ENCODE measurements at places on chromosomes 7 and 10.
A peak's percentile ranks its signal among the peaks of the same experiment; 100 is the strongest.

GRCh38 chr7:1804310-1804709 lies 134.2 kb downstream of the ELFN1 start:
- H3K27ac ChIP-seq = no peak overlapping the region
- no peaks in the 10 kb centered on the region for H3K27me3 ChIP-seq
- no peak for DNase-seq
- H3K4me3 ChIP-seq = no peak overlapping the region
- no peaks in the 10 kb centered on the region for H3K36me3 ChIP-seq

- no peak overlapping the region for H3K27ac ChIP-seq
- no peak overlapping the region for H3K4me3 ChIP-seq
- no peaks in the 10 kb centered on the region for H3K27me3 ChIP-seq
- no peaks in the 10 kb centered on the region for H3K36me3 ChIP-seq
- no peak for DNase-seq
Measured at GRCh38 chr10:70804421-70804808, 11.3 kb upstream of the SGPL1 start.

GRCh38 chr7:5692112-5692844 lies 89.2 kb downstream of the RNF216 start:
- peak overlapping the region; percentile 62 for H3K27ac ChIP-seq
- no peaks in the 10 kb centered on the region for H3K27me3 ChIP-seq
- no peaks in the 10 kb centered on the region for H3K36me3 ChIP-seq

- H3K36me3 ChIP-seq = peaks cover 92% of the 10 kb centered on the region
- DNase-seq = no peak
- no peak overlapping the region for H3K27ac ChIP-seq
- no peaks in the 10 kb centered on the region for H3K4me1 ChIP-seq
- no peaks in the 10 kb centered on the region for H3K27me3 ChIP-seq
- H3K4me3 ChIP-seq = no peak overlapping the region
Measured at GRCh38 chr10:7756360-7756992, 31.3 kb downstream of the KIN start.

DNA sequence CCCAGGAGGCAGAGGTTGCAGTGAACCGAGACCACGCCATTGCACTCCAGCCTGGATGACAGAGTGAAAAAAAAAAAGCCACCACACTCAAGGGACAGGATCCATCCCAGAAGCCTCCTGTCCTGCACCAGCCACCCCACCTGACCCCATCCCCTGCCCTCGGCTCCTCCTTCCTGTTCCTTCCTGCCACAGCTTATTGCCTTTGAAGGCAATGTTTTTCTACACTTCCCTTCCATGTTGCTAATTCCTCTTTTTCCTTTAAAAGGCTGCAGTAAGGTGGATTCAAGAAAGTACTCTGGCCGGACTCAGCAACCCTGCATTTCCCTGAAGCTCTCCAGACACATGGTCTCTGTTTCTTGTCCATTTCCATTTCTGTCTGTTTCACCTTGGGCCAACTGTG lies 80.9 kb downstream of the FAM171A1 start:
- no peaks in the 10 kb centered on the region for H3K27me3 ChIP-seq
- H3K4me3 ChIP-seq = no peak overlapping the region
- no peak for DNase-seq
- H3K27ac ChIP-seq = no peak overlapping the region
- no peaks in the 10 kb centered on the region for H3K4me1 ChIP-seq

DNA sequence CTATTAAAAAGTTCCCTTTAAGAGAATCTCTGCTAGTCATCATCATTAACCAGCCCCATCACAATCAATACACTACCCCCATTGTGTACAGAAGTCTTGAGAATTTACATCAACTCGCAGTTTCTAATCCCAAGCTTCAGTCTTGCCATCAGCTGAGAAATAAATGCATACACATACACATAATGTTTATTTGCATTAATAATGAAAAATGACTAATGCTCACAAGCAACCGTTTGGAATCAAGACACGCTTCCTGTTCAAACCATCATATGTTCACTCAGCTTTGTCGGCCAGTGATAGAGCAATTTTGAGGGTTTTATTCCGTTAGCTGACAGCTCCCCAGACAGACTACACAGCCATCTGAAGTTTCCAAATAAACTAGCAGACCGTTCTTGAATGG lies 287.1 kb downstream of the SFMBT2 start:
- no peak overlapping the region for H3K4me3 ChIP-seq
- H3K4me1 ChIP-seq = no peaks in the 10 kb centered on the region
- DNase-seq = no peak
- no peaks in the 10 kb centered on the region for H3K27me3 ChIP-seq
- no peaks in the 10 kb centered on the region for H3K36me3 ChIP-seq
- H3K27ac ChIP-seq = no peak overlapping the region

DNA sequence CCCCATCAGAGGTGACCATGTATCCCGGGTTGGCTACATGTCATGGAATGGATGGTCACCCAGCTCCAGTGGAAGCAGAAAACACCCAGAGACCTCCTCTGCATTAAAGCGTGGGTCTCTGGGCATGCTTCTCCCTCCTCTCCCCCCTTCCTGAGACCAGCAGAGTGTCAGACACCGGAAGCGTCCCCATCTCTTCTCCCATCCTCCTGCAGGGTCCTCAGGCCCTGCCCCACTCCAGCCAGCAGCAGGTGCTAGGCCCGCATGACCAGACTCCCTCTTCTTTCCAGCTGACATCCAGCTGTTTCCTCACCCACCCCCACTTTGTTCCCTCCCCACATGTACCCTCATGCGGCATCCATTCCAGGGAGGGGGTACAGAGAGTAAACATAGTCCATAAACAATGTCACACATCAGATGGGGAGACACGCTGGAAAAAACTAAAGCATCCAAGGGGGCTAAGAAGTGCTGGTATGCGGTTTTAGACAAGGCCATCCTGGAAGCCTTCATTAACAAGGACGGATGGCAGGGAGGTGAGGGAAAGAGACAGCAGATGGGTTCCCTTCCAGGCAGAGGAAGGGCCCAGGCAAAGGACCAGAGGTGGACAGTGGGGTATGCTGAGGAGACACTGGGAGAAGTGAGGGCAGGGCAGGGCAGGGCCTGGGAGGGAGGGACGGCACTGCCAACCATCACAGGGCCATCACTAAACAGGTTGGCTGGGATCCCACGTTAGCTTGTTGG lies 12.5 kb upstream of the SLC18A3 start:
- no peaks in the 10 kb centered on the region for H3K4me1 ChIP-seq
- H3K36me3 ChIP-seq = no peaks in the 10 kb centered on the region
- no peaks in the 10 kb centered on the region for H3K27me3 ChIP-seq
- DNase-seq = no peak
- no peak overlapping the region for H3K4me3 ChIP-seq

DNA sequence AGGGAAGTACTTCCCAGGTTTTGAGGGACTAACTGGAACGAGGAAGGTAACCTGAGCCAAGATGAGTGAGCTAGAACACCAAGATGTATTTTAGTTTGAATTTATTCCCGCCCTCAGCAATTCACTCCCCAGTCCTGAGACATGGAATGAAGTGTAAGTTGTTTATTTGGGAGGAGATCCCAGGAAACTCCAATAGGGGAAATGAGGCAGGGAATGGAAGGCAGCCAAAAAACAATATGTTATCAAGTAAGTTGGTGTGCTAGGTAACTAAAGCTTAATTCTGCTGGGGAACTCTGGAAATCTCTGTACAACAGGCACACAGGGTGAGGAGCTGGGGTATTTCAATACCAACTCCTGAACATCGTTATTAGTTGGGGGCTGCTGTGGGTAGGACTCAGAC lies 189.7 kb upstream of the HDAC9 start:
- no peak overlapping the region for H3K4me3 ChIP-seq
- no peak for DNase-seq
- H3K27ac ChIP-seq = no peak overlapping the region
- H3K4me1 ChIP-seq = peaks cover 6% of the 10 kb centered on the region
- no peaks in the 10 kb centered on the region for H3K27me3 ChIP-seq
- H3K36me3 ChIP-seq = no peaks in the 10 kb centered on the region

GRCh38 chr7:36949711-36950600 lies 225.7 kb upstream of the AOAH start:
- DNase-seq = peak; percentile 23
- no peaks in the 10 kb centered on the region for H3K36me3 ChIP-seq
- H3K27ac ChIP-seq = no peak overlapping the region
- H3K27me3 ChIP-seq = no peaks in the 10 kb centered on the region
- H3K4me1 ChIP-seq = peaks cover 6% of the 10 kb centered on the region

DNA sequence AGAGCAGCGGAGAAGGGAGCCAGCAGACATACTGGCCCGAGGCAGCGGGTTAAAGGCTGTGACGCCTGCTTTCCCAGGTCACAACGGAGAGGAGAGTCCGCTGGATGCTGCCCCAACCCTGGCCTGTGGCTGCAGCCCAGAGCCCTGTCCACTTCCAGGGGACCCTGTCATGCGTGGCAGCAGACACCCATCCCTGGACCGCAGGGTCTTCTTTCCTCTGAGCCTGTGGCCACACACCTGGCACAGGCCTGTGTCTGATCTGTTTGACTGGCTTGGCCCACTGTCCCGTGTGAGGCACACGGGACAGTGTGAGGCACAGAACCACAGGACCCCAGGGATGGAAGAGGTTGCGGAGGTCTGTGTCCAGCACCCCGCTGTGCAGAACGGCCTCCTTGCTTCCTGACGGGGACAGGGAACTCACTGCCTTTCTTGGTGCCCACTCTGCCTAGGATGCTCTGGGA lies 42.4 kb downstream of the INSIG1 start:
- H3K27ac ChIP-seq = no peak overlapping the region
- no peaks in the 10 kb centered on the region for H3K4me1 ChIP-seq
- no peaks in the 10 kb centered on the region for H3K36me3 ChIP-seq
- DNase-seq = no peak
- H3K4me3 ChIP-seq = no peak overlapping the region
- H3K27me3 ChIP-seq = no peaks in the 10 kb centered on the region

- H3K27me3 ChIP-seq = no peaks in the 10 kb centered on the region
- no peaks in the 10 kb centered on the region for H3K36me3 ChIP-seq
- H3K4me3 ChIP-seq = no peak overlapping the region
- DNase-seq = no peak
- H3K4me1 ChIP-seq = no peaks in the 10 kb centered on the region
Measured at GRCh38 chr7:81715984-81716588, 53.8 kb downstream of the HGF start.

- H3K4me1 ChIP-seq = no peaks in the 10 kb centered on the region
- no peak overlapping the region for H3K27ac ChIP-seq
- no peak overlapping the region for H3K4me3 ChIP-seq
Measured at GRCh38 chr7:8831376-8831775, 398.0 kb downstream of the NXPH1 start.

- DNase-seq = no peak
- H3K4me3 ChIP-seq = peak overlapping the region; percentile 74
- peaks cover 7% of the 10 kb centered on the region for H3K4me1 ChIP-seq
- no peaks in the 10 kb centered on the region for H3K27me3 ChIP-seq
Measured at GRCh38 chr10:58385784-58386112, 538 bp downstream of the TFAM start.

DNA sequence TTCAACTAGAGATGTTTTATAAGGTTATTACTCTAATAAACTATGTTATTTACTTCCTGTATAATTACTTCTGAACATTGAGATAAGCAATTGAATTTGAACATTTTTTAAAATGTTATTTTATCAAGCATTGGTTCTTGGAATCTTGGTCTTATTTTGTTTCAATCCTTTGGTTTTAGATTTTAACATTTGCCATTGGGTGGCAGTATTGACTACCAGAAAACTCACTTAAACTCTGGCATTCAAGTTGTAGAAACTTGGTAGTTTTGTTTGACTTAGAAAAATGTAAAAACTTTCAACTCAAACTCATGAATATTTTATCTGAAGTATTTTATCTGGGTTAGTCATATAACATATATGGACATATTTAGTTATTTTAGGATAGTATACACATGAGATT lies 48.1 kb downstream of the ATRNL1 start:
- no peaks in the 10 kb centered on the region for H3K27me3 ChIP-seq
- H3K27ac ChIP-seq = no peak overlapping the region
- no peaks in the 10 kb centered on the region for H3K36me3 ChIP-seq

DNA sequence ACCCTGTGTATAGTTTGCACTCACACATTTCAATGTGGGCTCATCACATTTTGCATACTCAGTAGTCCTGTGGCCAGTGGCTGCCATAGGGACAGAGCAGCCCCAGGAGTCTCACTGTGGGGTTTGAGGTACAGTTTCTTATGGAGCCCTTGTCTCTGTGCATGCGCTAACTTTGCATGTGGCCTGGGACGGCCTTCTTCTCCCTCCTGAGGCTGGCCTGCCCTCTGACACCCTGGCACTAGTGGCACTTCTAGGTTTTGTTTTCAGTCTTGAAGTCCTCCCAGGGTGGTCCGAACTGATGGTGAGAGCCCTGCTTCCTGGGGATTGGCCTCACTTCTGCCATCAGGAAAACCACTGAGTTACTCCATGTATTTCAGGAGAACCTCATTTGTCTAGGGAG lies 21.2 kb downstream of the NACAD start:
- DNase-seq = no peak
- no peak overlapping the region for H3K4me3 ChIP-seq
- H3K4me1 ChIP-seq = no peaks in the 10 kb centered on the region
- H3K36me3 ChIP-seq = no peaks in the 10 kb centered on the region
- H3K27me3 ChIP-seq = no peaks in the 10 kb centered on the region
- H3K27ac ChIP-seq = no peak overlapping the region

DNA sequence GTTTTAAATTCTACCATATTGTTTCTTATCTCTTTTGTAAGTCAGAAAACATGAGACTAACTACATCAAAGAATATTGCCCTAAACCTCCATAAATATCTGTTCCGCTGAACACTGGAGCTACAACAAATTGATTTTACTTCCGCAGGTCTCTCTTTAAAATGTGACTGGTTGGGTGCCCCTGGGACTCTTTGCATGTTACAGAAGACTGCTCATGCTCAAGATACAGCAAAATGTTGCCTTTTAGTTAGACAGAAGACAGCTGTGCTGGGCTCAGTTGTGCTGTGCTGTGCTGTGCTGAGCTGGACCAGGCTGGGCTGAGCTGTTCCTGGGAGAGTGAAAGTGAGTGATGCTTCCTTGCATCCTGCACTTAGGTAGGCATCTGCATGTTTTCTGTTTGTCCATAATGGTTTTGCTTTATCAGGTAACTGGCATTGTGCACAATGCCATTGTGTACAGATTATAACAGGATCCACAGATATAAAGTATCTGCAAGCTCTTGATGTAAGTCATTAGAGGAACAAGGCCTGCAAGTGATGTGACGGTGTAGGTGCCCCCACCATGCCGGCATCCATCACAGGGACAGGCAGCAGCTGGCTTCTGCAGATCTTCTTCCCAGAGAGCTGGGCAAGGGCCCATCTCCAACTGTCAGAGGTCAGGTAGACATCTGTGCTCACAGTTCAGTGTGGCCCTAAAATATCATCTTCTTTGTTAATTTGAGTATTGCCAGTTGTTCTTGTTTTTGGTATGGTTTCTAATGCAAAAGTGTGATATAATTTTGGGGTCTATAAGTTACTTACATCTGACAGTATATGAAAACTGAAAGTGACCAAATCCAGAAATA lies 972.5 kb upstream of the CELF2 start:
- H3K36me3 ChIP-seq = no peaks in the 10 kb centered on the region

All from tibial nerve (tissue), 4 donors.